ENCODE measurements at places on chromosomes 4 and X.
A peak's percentile ranks its signal among the peaks of the same experiment; 100 is the strongest.

DNA sequence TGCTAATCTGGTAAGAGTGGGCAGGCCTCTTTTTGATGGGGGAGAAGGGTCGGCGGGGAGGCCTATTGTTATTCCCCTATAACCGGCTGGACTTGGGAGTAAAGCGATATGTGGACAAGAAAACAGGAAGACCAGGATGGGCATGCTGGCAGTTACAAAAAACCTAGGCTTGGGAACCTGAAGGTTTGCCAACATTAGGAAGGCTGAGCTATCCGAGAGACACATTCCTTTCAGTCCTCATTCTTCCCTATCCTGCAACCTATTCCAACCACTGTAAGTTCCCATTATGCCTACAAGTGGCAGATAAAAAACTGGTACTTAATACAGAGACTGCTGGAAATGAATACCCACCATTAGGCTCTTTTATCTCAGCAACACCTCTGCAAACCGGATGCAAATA lies 32.4 kb upstream of the CT47C1 start:
- peak; percentile 4 for DNase-seq

DNA sequence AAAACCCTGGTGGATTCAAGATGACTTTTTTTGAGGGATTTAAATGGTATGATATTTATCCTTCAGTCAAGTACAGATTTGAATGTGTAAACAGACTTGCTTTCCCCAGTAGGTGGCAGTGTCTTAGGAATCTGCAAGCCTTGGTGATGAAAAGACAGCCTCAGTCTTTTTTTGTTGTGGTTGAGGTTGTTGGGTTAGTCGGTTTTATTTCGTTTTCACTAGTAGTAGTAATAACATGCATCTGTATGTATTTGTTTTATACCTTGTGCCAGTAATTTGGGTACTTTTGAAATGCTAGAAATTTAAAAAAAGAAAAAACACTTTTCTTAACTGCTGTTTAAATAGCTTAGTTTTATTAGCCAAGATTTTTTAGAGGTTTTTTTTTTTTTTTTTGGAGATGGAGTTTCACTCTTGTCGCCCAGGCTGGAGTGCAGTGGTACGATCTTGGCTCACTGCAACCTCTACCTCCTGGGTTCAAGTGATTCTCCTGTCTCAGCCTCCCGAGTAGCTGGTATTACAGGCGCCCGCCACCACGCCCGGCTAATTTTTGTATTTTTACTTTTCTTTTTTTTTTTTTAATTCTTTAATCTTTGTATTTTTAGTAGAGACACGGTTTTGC lies 39.2 kb downstream of the COPS4 start:
- peak; percentile 81 for DNase-seq

- DNase-seq, result no peak
These were observed 94.3 kb downstream of the HDAC8 start for GRCh38 chrX:72478351-72478750.

- peak; percentile 66 for DNase-seq
These were observed 38.8 kb upstream of the IGFBP7 start for GRCh38 chr4:57148831-57149505.

DNA sequence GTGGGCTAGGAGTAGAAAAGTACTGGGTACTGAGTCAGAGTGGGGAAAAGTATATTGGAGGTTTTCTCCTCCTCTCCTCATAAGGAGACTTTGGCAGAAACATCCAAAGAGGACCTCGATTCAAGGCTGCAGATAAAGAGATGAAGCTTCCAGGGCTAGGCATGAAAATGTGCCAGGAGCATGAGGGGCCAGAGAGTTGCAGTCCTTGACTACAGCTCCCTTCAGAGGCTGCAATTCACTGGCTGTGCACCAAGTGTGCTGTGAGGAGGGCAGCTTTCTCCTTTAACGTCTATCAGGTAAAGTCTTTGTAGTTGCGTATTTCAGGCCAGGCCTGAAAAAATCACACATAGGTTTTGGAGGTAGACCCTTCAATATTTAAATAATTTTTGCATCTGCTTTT lies 174.9 kb upstream of the VEGFC start:
- no peak for DNase-seq

DNA sequence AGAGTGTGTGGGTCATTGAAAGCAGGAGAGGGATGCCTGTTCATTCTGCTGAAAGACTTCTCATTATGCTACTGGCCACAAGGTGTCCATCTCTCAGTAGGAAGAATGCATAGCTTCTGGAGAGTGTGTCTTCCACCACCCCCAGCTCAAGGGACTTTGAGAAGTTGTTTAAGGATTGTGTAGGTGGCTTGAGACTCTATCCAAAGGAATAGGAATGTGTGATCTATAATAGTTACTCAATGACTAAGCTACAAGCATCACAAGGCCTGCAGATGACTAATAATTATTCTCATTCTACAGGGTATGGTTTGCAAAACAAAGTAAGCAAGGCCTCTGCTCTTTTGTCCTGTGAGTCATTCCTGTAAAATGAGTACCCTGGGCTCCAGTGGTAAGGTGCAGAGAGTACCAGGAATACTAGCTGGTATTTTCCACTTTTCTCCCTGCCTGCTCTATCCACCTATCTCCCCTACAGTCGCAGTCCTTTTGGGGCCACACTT lies 279.8 kb upstream of the BOD1L1 start:
- peak; percentile 98 for DNase-seq

DNA sequence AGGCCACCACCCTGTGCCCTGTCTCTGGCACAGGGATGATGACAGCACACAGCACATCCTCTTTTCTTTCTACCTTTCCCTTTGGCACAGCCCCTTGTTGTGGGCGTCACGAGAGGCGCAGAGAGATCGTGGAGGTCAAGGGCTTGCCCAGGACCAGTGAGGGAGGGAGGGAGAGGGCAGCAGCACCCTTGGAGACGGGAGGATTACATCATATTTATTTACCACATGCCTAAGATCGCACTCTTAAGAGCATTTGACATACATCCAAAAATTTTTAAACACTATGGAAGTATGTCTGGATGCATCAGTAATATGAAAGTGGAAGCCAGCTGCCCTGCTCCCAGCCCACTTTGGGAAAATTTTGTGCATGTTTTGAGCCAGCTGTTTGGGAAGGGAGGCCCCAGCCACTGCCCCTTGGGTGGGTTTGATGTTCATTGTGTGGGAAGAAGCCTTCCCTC lies 12.7 kb downstream of the WFS1 start:
- DNase-seq, result peak; percentile 36

GRCh38 chrX:110667706-110668105 lies 127.9 kb downstream of the CHRDL1 start:
- DNase-seq, result no peak

GRCh38 chrX:153768311-153769157 lies 4.5 kb downstream of the PLXNB3 start:
- no peak for DNase-seq

DNA sequence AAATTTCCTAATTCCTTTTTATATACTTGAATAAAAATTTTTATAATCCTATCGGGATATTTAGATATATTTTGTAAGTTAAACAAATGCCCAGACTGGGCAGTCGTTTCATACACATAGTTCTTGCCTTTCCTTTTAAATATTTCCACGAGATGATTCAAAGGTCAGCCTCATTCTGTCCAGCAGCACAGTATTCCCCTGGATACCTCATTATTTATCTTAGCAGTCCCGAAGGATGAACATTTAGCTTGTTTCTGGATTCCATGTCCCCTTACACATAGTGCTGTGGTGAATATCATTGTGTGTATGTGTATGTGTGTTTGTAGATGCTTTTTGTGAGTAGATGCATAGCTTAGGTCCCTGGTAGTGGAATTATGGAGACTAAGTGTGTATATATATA lies 38.3 kb downstream of the RAPGEF2 start:
- DNase-seq, result peak; percentile 48

GRCh38 chr4:88396681-88397080 lies 18.0 kb downstream of the HERC6 start:
- no peak for DNase-seq

DNA sequence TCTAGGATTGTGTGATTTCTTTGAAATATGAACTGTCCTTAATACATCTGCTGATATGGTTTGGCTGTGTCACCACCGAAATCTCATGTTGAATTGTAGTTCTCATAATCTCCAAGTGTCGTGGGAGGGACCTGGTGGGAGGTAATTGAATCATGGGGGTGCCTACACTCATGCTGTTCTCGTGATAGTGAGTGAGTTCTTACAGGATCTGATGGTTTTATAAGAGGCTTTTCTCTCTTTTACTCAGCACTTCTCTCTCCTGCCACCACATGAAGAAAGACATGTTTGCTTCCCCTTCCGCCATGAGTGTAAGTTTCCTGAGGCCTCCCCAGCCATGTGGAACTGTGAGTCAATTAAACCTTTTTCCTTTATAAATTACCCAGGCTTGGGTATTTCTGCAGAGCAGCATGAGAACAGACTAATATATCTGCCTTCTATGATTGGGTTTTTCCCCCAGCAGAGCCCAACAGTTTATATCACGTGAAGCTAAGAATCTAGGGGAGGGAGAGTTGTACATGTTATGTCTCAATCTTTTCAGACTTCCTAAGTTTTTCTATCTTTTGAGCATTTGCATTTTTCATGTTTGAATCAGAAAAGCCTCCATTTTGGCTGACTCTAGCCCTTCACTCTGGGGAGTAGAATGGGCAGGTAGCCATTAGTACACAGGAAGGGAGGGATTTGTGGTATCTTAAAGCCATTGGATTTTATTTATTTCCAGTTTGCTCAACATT lies 58.9 kb downstream of the PLAC1 start:
- peak; percentile 94 for DNase-seq

DNA sequence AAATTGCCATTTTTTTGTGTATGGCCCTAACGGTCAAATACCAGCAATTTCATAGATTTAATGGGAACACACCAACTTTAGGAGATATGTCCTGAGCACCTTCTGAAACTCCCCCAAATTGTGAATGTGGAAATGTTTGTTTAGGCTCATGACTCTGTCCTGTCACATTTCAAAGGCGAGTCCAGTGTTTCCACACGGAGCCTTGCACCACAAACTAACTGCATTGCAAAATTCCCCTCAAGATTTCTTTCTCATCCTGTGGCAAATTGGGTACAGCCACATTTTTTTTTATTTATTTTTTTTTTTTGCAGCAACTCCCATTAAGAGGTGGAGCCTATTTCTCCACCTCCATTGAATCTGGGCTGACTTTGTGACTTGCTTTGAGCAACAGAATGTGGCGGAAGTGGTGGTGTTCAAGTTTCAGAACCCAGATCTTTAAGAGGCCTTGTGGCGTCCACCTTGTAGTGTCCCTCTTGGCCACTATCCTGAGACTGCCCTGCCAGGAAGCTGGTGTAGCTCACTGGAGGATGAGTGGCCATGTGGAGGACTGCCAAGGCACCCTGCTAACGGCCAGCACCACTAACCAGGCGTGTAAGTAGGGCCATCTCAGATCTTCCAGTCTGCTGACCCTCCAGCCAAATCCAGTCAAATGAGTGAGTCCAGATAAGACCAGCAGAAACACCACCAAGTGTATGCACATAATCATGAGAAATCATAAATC lies 172.4 kb upstream of the SCML1 start:
- no peak for DNase-seq

DNA sequence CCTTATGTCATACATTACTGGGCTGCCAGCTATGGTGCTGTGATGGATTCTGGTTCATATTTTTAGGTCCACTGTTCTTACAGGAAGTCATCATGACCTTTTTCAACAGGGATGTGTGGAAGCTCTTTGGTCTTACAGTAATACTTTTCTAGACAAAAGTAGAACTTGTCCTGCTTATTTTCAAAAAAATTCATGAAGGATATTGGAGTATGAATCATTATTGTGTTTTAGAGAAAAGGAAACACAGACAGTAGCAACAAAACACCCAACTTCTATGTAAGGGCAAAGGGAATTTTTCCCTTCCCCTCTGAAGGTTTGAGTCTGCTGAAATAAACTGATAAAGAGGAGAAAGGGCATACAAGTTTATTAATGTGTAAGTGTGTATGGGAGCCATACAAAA lies 54.7 kb upstream of the FAM9C start:
- DNase-seq, result no peak
